Eye (tissue), 1 donor: ENCODE measurements at places on chromosomes 5 and 9.

- no peak for DNase-seq
Observed at GRCh38 chr5:163916376-163916775, 411.0 kb downstream of the MAT2B start.

DNA sequence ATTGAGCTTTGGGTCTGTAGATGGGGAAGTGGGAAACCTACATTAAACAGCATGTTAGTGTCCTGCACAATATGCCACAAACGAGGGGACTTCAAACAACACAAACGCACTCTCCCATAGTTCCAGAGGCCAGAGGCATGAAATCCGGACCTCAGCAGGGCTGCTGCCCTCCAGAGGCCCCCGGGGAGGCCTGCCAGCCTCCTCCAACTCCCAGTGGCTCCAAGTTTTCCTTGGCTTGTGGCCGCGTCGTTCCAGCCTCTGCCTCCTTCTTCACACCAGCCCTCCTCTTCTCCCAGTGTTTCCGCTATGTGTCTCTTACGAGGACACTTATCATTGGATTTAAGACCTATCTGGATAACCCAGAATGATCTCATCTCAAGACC, 13.3 kb upstream of the COL5A1 start:
- DNase-seq, result no peak

DNA sequence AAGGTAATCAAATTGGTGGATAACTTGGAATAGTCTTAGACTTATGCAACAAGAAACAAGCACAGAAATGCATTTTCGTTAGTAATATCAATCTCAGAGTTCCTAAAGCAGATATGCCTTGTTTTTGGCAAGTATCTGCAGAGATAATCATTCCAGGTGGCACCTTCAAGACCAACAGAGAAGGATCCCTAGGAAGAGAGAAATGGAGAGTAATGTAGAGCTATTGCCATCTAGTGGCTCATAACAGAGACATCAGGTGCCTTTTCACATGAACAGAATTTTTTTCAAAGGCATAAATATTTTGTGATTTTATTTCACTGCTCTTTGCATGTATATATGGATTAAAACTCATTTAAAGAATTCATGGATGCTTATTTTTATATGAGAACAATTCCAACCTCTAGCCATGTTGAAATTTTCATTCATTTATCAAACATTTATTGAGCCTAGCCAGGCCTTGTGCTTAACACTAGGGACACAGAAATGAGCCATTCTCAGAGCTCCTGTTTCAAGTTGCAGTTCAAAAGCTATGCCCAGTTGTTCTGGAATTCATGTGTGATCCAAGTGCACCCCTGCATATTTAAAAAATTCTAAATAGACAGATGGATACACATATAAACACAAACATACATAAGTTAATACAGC, 117.5 kb upstream of the OR13F1 start:
- DNase-seq, result peak; percentile 75

GRCh38 chr5:115573133-115573532, 28.6 kb upstream of the FEM1C start:
- no peak for DNase-seq

DNA sequence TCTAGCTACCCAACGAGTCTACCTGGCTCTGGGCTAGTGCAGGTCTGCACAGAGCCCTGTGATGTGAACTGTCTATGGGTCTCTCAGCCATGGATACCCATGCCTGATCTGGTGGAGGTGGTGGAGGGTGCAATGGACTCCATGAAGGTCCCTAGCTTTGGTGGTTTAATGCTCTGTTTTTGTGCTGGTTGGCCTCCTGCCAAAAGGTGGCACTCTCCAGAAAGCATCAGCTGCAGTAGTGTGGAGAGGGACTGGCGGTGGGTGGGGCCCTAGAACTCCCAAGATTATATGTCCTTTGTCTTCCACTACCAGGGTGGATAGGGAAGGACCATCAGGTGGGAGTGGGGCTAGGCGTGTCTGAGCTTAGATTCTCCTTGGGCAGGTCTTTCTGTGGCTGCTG, 290.1 kb downstream of the AGTPBP1 start:
- no peak for DNase-seq

DNA sequence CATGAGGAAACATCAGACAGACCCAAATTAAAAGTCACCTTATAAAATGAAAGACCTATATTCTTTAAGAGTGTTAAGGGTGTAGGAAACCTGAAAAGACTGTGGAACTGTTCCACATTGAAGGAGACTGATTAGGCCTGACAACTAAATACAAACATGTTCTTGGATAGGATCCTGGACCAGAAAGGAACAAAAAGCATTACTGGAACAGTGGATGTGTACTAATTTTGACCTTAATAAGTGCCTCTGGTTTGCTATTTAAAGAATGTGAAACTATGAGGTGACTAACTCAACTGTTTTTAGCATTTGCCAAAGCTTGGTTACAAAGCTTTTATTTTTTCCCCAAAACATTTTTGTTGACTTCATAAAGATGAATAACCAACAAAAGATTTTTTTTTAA, 340.6 kb downstream of the CAAP1 start:
- DNase-seq, result no peak

GRCh38 chr5:108975697-108976096, 228.0 kb downstream of the FER start:
- no peak for DNase-seq
